ENCODE measurements at places on chromosomes 12 and 14. TPM values are rescaled to one million over a fixed set of nuclear protein-coding genes. Genes with fewer than 3 reads are reported as not detected.

The ATP23 gene
- 10.3 TPM for total RNA-seq

The CMTM5 gene
- total RNA-seq, result not detected

The NRL gene
- 1.4 TPM for total RNA-seq

The PZP gene
- not detected for total RNA-seq

The TSPAN9 gene
- total RNA-seq, result 7.7 TPM

DNA sequence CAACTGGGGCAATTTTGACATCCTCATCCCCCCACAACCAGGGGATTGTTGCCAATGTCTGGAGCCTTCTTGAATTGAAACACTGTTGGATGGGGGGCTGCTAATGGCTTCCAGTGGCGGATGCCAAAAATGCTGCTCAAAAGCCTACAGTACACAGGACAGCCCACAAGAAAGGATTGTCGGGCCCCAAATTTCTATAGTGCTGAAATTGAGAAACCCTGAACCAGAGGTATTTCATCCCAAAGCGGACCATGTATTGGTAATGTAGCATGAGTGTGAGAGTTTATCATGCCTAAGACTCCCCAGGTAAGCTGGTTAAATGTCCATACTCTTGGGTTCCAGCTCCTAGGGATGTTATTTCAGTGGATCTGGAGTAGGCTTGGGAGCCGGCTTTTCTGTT is 544.0 kb downstream of the BCL11B start:
- no peak for DNase-seq

GRCh38 chr12:123671876-123672275 is 963 bp downstream of the TCTN2 start:
- no peak for DNase-seq

DNA sequence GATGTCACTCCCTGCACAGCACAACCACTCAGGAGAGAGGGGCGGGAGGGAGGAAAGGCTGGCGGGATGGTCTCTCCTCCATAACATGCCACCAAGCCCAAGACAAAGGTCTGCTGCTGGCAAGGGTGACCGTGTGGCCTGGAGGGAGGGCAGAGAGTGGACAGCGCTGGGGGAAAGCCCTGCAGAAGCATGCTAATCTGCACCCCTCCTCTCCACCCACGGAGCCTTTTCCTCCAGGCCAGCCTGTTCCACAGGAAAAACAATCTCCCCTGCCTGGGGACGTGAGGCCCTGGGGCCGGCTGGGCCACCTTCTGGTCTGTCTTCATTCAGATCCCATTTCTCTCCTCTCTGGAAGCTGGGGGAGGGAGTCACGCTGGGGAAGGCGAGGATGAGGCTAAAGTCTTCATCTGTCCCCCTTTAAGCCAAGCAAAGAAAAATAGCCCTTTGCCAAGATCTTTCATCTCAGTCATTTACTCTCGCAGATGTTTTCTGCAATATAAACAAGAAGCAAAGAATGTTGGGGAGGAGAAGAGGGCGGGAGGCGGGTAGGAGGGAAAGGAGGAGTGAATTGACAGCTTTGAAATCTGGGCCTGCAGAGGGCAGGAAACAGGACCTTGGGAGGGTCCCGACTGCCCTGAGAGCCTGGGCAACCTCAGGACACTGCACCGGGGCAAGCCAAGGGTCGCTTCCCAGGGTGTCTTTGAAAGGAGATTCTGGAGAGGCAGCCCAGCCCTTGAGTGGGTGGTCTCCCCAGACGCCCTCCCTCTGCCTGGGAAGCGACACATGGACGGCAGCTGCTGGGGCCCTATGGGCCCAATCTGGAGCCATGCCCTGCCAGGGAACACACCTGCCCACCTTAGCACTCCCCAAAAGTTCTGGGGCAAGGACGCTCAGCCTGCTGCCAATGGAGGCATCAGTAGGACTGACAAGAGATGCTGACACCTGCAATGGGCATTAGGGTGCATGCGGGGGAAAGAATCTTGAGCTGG is 133.6 kb downstream of the ZFP36L1 start:
- no peak for DNase-seq

DNA sequence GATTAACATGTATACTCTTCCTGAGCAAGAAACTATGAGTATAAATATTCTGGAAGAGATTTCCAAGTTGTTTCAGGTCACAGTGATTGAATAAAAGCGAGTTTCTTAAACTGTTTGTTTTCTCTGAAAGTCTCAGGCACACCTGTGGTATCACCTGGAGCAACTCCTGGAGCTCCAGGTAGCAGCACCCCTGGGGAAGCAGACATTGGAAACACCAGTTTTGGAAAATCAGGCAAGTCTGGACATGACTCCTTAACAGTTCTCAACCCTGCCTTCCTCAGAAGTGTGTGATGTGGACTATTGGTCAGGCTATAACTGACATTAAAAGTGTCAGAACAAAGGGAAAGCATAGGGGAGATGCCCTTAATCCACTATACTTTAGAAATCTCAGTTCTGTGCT is 217.6 kb upstream of the CNTN1 start:
- DNase-seq, result no peak

- no peak for DNase-seq
These were observed 129.5 kb upstream of the MDM1 start for GRCh38 chr12:68461645-68462044.

DNA sequence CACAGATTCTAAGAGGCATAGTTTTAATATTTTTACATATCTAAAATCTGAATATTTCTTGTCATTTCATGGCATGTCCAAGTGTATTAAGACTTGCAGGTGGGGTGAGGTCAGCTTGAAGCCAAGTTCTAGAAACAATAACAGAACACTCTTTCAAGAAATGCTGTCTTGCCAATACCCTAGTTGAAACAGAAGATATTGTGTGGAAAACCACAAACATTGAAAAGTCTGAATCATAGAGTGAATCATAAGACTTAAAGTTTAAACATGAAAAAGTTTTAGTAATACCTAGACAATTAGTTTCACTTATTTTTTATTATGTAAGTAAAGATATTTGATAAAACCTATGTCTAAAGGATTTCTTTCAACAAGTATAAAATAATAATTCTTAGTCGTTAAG is 191.5 kb upstream of the CAND1 start:
- no peak for DNase-seq

GRCh38 chr12:121669521-121669900 is at the start of gene MORN3:
Gene MORN3 (minus strand): TSS chr12:121669654. CDS start chr12:121669483, 171 bp downstream.
- DNase-seq, result no peak

- DNase-seq, result no peak
These were observed 385.4 kb downstream of the CCDC91 start for GRCh38 chr12:28575593-28576205.

DNA sequence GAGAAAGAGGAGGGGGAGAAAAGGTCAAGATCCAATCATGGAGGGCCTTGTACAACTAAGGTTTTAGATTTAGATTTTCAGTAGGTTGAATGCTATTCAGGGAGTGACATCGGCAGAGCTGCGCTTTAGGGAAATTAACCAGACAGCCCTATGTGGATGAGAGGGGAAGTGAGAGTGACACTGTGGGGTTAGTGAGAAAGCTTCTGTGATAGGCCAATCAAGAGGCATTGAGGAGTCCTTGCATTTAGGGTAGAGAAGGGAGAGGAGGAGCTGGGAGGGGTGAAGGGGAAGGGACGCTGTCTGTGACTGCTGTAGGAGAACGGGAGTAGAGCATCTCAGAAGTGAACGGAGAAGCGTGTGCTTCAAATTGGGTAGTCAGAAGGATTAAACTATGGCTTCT is 3.4 kb downstream of the HSD17B6 start:
- no peak for DNase-seq
